Cardiac fibroblast (primary cell): ENCODE measurements at places on chromosomes 7 and 10.

GRCh38 chr7:142943706-142944268 lies 4.5 kb downstream of the LLCFC1 start:
- no peak for DNase-seq

- peak; percentile 28 for DNase-seq
Observed at GRCh38 chr7:28956608-28957063, 1.5 kb downstream of the TRIL start.

- DNase-seq, result peak; percentile 69
Observed at GRCh38 chr7:15504351-15504750, 57.5 kb downstream of the AGMO start.

DNA sequence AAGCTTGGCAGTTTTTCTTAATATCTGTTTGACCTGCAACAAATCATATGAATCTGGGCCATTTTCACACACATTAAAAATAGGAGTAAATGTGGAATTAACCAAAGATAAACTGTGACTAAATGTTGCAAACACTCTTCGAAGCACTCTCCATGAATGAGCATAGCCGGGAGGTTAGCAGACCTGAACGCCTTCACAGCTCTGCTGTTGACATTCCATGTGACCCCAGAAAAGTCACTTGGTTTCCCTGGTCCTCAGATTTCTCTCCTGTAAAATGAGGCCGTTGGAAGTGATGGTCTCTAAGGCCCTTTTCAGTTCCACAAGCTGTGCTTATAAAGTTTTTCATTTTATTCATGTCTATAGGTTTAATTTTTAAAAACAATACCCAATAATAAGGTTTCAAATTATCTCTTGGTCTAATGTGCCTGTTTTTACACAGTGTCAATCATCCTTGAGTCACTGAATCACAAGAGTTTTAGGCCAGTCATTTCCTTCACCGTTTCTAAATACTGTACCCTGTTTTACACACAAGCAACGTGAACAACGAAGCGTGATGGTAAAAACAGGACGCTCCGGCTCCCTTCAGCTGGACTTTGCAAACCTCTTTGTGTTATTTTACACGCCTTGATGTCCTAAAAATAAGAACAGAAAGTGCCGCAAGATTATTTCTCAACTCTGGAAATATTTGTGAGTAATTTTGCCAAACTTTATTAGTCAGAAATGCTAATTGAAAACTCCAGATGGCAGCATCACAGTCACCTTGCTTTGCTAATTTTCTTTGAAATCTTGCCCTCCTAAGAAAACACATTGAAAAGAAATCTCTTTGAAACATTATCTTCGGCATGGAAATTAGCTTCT lies 38.6 kb upstream of the MET start:
- peak; percentile 14 for DNase-seq

DNA sequence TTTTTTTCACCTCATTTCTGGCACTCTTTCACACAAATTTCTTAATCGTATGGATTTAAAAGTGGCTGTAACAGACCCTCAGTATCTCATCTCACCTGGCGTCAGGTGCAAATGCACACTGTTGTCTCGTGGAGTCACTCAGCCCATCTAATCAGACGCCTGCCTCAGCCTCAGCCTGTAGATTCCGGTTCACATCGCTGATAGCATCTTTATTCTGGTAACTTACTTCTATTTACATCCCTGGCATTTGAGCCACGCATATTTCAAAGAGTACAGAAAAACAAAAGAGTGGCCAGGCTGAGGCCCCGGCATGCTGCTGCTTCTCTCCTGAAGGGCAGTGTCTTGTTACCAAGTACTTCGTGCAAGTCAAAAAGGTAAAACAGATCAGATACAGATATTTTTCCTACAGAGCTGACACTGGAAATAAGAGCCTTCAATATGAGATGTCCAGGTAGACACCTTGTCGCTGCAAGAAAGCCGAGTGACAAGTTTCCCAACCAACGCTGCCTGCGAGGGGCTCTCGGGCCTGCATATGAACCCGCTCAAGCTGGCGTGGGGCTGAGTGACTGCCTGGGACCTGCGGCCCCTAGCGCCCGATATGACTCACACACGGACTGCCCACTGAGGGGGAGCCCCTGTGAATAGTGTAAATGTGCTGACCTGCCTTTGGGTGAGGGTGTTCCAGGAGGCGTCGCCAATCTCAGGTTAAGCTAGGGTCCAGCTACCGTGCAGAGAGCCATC lies 4.3 kb downstream of the VIPR2 start:
- DNase-seq, result no peak

DNA sequence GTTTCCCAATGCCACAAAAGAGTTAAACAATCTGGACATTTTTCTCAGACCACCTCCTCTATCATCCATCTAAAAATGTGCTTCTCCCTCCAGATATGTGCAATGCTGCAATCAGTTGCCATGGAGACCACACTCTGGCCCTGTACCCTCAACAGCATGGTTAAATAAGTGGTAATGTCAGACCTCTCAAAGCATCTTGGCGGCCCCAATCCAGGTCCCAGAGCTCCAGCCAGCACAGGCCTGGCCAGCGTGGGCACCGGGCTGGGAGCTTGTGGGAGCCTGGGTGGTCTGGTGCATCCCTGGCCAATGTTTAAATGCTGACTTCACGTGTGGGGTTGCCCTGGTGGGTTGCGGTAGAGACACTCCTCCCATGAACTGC lies 362.9 kb upstream of the ZNF32 start:
- DNase-seq, result no peak

GRCh38 chr7:99123571-99124033 lies 20.3 kb downstream of the SMURF1 start:
- peak; percentile 77 for DNase-seq

DNA sequence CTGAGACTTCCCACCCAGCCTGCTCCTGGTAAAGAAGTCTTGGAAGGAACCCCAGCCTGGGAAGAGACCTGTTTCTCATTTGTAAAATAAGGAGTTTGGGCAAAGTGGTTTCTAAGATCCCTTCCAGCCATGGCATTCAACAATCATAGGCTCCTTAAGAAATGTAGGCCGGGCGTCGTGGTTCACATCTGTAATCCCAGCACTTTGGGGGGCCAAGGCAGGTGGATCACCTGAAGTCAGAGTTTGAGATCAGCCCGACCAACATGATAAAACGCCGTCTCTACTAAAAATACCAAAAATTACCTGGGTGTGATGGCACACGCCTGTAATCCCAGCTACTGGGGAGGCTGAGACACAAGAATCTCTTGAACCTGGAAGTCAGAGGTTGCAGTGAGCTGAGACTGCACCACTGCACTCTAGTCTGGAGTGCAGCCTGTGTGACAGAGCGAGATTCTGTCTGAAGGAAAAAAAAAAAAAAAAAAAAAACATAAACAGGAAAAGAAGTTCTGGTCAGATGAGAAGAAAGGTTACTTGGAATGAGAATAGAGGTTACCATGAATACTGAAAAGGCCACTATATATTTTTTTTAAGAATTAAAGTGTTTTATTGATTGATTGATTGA lies 15.9 kb downstream of the DLG5 start:
- DNase-seq, result no peak

- no peak for DNase-seq
Observed at GRCh38 chr10:101311185-101312066, 42.5 kb upstream of the BTRC start.

DNA sequence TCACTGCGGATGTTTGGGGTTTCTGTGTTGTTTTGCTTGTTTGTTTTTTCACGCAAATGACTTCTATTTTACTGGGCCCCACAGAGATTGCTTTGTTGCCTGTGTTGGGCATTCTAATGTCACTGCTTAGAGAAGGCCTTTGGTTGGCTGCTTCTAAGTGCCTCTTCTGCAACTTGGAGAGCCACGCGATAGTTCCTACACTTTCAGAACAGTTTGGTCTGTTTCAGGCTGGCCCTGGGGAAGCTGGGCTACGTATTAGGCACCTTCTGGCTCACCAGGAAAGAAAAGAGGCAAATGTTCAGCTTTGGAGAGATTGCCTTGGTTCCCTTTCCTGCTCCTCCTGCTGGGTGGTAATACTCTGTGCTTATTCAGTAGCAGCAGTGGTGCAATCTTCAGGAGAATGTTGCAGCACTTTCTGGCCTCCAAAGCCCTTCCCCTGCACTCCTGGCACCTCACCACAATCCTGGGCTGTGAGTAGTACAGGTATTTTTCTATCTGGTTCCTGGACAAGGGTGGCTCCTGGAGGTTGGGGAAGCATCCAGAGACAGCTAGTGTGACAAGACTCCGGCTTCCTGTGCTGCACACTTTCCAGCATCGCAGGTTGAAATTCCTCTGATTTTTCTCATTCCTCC lies 1.2 kb downstream of the ANTXRL start:
- no peak for DNase-seq

GRCh38 chr10:122078965-122079795 lies 90.2 kb downstream of the TACC2 start:
- peak; percentile 29 for DNase-seq

GRCh38 chr7:45155941-45156340 lies 1.6 kb upstream of the RAMP3 start:
- DNase-seq, result no peak

DNA sequence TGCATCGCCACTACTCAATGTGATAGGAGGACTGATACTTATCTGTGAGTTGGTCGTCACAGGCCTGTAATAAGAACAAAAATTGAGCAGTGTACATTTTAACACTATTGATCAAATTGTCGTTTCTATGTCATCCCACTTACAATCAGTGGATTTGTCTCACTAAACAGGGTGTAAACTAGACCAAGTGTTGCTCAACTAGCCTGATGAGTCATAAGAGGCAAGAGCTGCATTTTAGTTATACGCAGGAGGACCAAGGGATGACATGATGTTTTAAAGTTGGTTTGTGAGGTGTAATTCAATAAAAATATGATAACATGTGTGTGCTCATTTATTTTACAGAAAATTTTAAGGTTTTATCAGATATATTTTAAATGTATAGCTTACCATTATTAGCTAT lies 1239.2 kb downstream of the REEP3 start:
- peak; percentile 29 for DNase-seq

DNA sequence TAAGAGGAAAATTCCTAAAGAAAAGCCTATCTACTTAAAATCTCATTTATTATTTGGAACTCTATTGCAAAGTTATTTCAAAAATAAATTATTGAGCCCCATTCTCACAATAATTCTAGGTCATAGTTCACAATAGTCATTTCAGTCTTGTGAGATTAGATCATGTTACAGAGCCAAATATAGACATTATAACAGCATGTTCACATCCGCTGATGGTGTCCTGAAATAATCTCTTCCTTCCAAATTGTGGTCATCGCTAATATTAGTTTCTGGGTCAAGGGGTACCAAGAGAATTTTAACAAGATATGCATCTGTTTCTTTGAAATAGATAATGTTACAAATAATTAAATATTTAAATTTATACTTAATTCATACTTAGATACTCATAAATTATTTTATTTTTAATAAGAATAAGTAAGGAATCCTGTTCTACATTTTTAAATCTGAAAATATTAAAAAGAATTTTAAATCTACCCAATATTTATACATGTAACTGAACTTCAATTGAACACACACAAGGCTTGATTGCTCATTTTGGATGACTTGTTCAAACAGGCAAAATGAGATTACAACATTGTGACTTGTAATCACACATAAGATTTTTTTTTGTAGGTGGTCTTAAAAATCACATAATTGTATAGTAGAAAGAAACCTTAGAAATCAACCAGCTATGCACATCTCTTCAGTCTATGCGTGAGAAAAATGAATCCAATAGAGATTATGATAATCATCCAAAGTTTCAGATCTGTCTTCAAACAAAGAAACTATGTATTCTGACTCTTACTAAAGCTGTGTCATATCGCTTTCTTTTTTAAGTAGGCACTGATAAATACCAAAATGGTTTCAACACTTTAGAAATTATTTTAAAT lies 13.1 kb downstream of the GNAT3 start:
- DNase-seq, result peak; percentile 65

DNA sequence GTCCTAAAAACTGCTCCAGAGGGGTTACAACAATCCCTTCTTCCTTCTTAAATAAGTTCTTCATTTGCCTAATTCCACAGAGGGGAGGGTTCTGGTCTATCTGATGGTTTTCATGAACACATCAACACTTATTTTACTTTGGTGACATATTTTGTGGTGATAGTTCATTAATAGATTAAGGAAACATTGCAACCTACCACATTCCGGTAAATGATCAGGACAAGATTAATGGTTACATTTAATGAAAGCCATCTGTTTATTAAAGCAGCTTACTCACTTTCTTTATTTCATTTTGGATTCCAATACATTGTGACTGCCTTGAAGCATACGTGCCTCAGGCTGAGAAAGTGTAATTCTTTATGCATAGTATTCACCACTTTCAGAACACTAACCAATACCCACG lies 101.0 kb downstream of the SKIDA1 start:
- DNase-seq, result no peak

DNA sequence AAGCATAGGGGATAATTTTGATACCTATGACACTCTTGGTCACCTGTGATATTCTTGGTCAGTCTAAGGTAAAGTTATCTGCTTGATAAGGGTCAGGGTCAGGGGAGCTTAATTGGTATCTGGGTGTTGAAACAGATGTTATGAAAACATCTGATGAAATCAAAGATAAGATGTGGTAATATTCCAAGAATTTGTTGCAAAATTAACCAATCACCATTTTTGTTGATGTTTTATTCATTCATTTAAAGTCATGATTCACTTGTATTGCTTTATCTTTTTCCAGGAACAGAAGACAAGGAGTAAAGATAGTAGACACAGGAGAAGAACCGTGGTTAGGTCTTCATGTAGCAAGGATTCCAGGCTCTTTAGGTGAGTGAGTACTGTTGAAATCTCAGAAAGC lies 103.1 kb downstream of the SEMA3C start:
- DNase-seq, result no peak

DNA sequence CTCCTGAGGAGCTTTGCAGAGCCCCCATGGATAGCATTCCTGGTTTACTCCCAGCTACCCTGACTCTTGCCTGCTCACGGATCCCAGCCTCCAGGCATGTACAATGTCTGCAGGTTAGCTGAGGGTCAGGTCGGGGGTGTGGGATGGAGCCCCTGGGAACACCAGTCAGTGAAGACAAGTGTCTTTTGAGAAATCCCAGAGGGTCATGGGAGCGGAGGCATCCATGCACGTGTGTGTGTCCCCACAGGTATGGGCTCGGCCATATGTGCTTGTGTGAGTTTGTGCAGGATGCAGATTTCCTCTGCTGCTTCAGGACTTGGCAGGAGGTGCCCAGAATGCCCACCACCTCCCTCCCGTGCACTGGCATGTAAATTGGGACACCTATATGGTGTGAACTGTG lies 28.3 kb upstream of the EN2 start:
- DNase-seq, result no peak

DNA sequence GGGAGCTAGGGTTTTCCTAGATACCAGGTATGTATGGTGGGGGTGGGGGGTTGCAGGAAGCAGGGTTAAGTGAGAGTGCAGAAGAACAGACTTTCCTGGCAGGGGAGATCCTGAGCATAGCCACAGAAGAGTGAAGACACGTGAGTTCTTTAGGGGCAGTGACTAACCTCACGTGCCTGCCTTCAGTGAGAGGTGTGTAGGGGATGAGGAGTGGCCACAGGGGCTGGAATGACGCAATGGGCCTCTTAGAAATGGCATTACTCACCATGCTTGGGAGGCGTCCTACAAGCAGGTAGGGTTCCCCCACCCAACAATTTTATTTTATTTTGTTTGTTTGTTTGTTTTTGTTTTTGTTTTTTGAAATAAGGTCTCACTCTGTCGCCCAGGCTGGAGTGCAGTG lies 698.6 kb upstream of the NRP1 start:
- no peak for DNase-seq
